ENCODE measurements at places on chromosomes 2 and 18.

GRCh38 chr2:187917535-187917934 is 363.3 kb upstream of the TFPI start:
- no peak for DNase-seq

GRCh38 chr2:178834086-178834485 is 26.9 kb upstream of the TTN start:
- DNase-seq: no peak

DNA sequence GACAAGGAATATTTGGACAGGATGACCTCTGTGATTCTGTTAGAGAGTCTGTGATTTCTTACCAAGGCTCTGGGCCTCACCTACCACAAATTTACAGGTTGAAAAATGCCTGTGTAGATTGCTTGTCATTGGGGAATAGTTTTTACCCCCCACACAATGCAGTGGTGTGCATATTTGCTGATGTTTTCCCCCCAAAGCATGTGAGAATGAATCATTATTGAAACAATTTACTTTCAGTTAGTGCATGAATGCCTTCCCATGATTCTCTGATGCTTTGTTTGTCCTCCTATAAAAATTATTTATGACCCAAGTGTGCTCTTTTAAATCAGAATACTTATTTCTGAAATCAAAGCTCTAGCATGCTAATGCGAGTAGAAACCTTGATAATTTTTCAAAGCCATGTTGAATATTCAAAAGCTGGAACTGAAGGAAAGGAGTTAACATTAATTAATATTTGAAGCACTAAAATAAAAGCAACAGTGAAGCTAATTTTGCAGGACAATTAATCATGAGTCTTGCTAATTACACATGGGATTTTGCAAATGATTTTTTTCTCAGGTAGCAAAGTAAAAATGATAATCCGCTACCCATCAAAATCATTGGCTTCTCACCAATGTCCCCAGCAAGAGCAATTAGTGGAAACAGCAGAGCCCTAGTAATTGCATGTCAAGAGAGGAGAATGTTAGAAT is 361.2 kb upstream of the HNRNPA3 start:
- no peak for DNase-seq

DNA sequence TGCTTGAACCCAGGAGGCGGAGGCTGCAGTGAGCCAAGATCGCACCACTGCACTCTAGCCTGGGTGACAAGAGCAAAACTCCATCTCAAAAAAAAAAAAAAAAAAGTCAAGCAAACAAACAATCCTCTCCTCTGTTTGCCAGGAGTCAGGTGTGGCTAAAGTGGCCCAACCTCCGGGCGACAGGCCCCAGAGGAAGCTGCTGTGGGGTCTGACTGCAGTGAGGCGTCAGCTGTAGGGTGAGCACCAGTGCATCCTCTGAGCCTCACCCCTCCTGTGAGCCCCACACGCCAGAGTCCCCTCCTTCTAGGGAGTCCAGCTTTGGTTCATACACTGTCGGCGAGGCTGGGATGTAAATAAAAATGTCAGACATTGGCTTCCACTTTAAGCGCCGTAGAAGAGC is 76.5 kb upstream of the HS6ST1 start:
- no peak for DNase-seq

- DNase-seq: no peak
Observed at GRCh38 chr2:178233428-178233827, 39.1 kb downstream of the OSBPL6 start.

- no peak for DNase-seq
Observed at GRCh38 chr2:109247340-109247739, 118.3 kb downstream of the SH3RF3 start.

DNA sequence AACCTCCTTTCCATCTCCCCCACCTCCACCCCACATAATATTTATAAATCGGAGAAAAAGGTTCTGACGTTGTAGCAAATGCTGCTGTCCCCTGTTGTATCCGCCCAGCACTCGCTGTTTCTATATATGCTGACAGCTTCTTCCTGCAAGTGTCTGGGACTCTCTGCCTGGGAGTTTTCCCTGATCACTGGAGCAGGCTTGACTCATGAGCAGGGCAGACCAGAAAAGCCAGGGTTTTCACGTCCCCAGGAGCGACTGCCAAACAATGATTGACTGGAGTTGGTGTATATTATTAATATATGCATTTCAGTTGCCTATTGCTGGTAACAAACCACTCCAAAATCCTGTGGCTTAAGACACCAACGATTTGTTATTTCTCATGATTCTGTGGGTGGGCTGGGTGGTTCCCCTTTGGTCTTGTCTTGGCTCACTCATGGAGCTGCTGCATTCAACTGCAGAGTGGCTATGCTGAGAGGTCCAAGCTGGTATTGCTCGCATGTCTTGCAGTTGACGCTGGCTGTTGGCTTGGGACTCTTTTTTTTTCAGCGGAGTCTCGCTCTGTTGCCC is 21.2 kb upstream of the ASXL2 start:
- no peak for DNase-seq

DNA sequence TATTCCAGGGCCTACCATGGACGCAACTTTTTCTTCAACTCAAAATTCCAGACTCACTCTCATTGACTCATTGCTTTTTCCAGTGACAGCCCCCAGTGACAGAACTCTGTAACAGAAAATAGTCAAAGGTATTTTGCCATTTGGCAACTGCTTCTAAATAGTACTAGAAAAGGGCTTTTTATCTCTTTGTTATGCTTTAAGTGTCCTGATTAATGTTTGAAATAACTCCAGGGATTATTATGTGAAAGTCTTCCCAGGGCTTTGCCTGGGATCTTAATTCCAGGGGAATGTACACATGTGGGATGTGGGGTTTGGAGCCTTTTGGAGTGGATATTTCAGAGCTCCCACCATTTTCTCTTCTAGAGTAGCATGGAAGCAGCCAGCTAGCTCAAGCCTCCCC is 198.8 kb downstream of the KCNS3 start:
- no peak for DNase-seq

DNA sequence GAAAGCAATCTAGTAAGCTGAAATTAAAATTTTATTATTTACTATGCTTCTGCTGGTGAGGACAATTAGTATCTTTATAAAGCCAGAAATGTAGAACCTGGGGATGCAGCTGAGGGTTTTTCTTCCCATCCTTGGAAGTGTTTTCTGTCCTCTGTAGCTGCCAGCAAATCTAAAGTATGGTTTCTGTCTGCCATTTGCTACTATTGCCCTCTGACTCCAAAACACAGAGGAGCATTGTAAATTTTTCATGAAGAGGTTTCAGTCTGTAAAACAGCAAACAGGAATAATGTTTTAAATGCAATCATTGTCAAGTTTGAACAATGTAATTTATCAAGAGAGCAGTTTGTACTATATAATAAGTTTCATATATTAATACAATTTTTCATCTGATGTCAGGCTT is 258.8 kb downstream of the ZNF407 start:
- no peak for DNase-seq

- no peak for DNase-seq
Observed at GRCh38 chr2:29475499-29475898, 360.3 kb downstream of the CLIP4 start.

DNA sequence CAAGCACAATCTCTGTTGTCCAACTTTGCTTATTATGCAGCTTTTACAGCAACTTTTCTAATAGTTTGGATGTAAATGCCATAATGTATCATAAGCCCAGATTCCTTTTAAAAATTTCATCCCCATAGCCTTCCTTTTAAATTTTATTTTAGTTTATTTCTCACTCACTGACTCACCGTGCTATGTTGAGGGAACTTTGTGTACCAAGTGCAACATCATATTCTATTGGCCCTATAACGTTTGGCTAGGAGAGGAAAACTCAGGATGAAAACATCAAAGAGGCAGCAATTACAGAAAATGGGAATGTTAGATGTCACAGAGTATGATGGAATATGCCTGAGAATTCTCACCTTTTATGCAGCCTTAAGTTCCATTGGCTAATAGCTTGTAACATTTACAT is 135.5 kb downstream of the LCLAT1 start:
- DNase-seq: no peak
